ENCODE measurements at places on chromosomes 7 and 10. TPM values are rescaled to one million over a fixed set of nuclear protein-coding genes. Genes with fewer than 3 reads are reported as not detected.

- no peaks in the 10 kb centered on the region for H3K27me3 ChIP-seq
- peak; percentile 87 for DNase-seq
- no peak overlapping the region for H3K4me3 ChIP-seq
These were observed 109.6 kb downstream of the WNT2 start for GRCh38 chr7:117212969-117213877.

DNA sequence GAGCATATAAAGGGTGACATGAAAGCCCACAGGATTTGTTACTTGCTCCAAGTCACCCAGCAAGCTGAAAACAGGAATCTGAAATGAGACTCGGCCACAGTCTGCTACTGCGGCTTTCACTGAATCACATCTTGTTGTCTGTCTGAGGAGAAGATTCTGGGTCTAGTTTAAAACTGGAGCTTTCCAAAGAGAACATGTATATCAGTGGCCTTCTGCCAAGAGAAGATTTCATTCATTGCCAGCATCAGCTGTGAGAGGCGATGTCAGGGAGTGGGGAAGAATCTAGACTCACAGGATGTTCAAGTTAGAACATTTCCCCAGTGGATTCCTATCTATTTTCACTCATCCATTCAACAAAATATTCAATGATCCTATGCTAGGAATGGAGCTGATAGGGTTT lies 122.8 kb downstream of the GALNT17 start:
- no peak for DNase-seq
- no peak overlapping the region for H3K4me3 ChIP-seq
- H3K4me1 ChIP-seq = peaks cover 13% of the 10 kb centered on the region
- 0 out of 2 replicates have a peak, but pooled peaks cover 10% of the 10 kb centered on the region for H3K36me3 ChIP-seq
- peak overlapping the region; percentile 96 for H3K27ac ChIP-seq

Gene ADCYAP1R1
- 10.6 TPM for total RNA-seq

Gene CLDN3
- total RNA-seq = 24.1 TPM

DNA sequence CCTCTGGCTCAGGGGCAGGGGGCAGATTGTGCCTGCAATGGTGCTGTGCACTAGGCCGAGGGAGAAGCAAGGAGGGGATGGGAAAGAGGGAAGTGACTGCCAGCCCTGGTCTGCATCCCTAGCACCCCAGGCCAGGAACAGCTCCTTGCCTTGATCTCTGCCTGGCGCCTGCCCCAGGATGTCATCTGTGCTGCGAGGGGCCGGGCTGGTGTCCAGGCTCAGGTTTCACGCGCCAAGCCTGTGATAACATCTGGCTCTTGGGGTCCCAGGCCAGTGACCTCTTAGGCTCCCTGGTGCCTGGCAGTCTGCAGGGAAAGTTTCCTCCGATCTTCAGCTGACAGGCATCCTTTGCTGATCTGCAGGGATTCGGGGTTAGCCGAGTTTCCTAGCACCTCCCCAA lies 193.5 kb upstream of the GPR26 start:
- no peak overlapping the region for H3K27ac ChIP-seq
- DNase-seq = peak; percentile 47
- H3K36me3 ChIP-seq = no peaks in the 10 kb centered on the region
- H3K27me3 ChIP-seq = no peaks in the 10 kb centered on the region

Gene IFIT1B
- total RNA-seq = not detected

- peaks cover 40% of the 10 kb centered on the region for H3K27me3 ChIP-seq
- no peaks in the 10 kb centered on the region for H3K36me3 ChIP-seq
- peak; percentile 69 for DNase-seq
- peaks cover 46% of the 10 kb centered on the region for H3K4me1 ChIP-seq
- peak overlapping the region; percentile 78 for H3K4me3 ChIP-seq
These were observed 490 bp downstream of the CADPS2 start for GRCh38 chr7:122885583-122886356.

- H3K27me3 ChIP-seq = no peaks in the 10 kb centered on the region
- H3K36me3 ChIP-seq = no peaks in the 10 kb centered on the region
- no peak overlapping the region for H3K4me3 ChIP-seq
These were observed 7.7 kb downstream of the DGKB start for GRCh38 chr7:14894826-14895225.

Gene FAM24B
- total RNA-seq = 10.9 TPM

Gene OPALIN
- total RNA-seq = not detected

DNA sequence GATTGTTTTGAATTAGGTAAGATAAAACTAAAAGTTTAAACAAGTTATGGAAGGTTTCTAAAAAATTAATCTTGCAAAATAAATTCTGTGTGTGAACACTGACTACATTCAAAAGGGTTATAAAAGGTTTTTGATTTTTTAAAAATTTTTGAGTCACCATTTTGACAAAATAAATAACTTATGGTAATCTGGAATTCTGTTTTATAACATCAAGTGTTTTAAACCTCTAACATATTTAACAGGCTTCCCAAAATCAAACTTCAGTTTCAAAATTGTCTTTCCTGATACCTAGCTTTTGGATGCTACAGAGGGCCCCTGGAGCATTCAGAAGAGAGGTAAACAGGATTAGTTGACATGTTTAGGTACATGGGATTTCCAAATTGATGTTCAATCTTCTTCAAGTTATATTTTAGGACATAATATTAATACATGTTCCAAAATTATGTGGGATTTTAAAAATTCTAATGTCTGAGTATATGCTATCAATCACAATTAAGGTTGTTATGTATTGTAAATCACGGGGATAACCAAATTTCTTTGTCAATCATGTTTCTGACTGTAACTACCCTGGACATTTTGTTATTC lies 8.1 kb upstream of the CPA2 start:
- no peaks in the 10 kb centered on the region for H3K27me3 ChIP-seq
- no peak overlapping the region for H3K27ac ChIP-seq
- no peak overlapping the region for H3K4me3 ChIP-seq
- peaks cover 14% of the 10 kb centered on the region for H3K4me1 ChIP-seq
- no peak for DNase-seq

DNA sequence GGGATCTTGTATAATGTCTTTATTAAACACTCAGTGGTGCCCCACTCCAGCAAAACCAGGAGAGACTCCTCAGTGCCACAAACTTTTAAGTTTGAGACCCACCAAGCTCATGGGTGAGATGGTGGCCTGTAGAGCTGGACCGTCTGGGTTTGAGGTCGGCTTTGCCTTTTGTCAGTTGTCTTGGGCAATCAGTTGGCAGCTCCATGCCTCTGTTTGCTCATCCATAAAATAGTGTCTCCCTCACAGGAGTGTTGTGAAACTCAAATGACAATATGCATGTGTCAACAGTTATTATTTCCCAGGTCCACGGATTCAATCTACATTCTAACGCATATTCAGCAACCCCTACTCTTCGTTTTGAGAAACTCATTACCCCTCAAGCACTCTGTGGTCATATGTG lies 367.8 kb upstream of the C7orf33 start:
- H3K4me1 ChIP-seq = no peaks in the 10 kb centered on the region
- no peak overlapping the region for H3K27ac ChIP-seq
- no peaks in the 10 kb centered on the region for H3K27me3 ChIP-seq
- no peak overlapping the region for H3K4me3 ChIP-seq

Gene ASIC3
- 0.54 TPM for total RNA-seq

GRCh38 chr7:154990964-154991540 lies 11.9 kb downstream of the PAXIP1 start:
- H3K36me3 ChIP-seq = peaks cover 12% of the 10 kb centered on the region
- no peak overlapping the region for H3K27ac ChIP-seq
- H3K4me3 ChIP-seq = no peak overlapping the region
- peaks cover 2% of the 10 kb centered on the region for H3K4me1 ChIP-seq
- no peaks in the 10 kb centered on the region for H3K27me3 ChIP-seq

GRCh38 chr7:5797716-5798115 lies 16.3 kb upstream of the RNF216 start:
- H3K4me3 ChIP-seq = no peak overlapping the region
- H3K4me1 ChIP-seq = no peaks in the 10 kb centered on the region
- H3K27me3 ChIP-seq = no peaks in the 10 kb centered on the region
- no peak overlapping the region for H3K27ac ChIP-seq

DNA sequence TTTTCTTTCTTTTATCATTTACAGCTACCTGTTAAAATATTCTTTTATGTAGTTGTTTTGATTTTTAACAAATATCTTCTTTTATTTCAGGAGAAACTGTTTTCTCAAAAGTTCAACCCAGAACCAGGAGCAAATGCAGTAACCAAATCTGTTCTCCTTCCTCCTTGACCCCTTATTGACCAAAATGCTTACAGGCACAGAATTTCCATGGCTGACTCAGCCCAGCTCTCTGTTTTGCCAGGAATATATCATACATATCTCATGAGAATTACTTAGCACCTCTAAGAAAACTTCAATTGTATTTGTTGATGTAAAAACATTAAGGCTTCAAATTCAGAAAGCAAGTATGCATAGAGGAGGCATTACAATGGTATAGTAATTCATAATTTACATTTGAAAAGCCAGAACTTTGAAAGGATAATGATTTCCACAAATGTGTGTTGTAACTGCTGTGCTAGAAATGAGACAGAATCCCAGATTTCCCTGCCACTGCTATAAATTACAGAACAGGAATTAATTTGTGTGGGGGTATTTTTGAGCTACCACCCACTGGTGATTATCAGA lies 2.2 kb downstream of the GSAP start:
- H3K27ac ChIP-seq = no peak overlapping the region
- H3K36me3 ChIP-seq = no peaks in the 10 kb centered on the region
- peak overlapping the region; percentile 18 for H3K4me3 ChIP-seq
- peaks cover 37% of the 10 kb centered on the region for H3K4me1 ChIP-seq

GRCh38 chr10:35497909-35498308 lies 107.2 kb upstream of the GJD4 start:
- no peak for DNase-seq
- no peak overlapping the region for H3K27ac ChIP-seq
- no peaks in the 10 kb centered on the region for H3K27me3 ChIP-seq
